Occipital lobe (tissue), 3 donors: ENCODE measurements at places on chromosomes 16 and 17.

GRCh38 chr17:69818467-69818866 lies 256.6 kb upstream of the KCNJ16 start:
- no peak for DNase-seq

DNA sequence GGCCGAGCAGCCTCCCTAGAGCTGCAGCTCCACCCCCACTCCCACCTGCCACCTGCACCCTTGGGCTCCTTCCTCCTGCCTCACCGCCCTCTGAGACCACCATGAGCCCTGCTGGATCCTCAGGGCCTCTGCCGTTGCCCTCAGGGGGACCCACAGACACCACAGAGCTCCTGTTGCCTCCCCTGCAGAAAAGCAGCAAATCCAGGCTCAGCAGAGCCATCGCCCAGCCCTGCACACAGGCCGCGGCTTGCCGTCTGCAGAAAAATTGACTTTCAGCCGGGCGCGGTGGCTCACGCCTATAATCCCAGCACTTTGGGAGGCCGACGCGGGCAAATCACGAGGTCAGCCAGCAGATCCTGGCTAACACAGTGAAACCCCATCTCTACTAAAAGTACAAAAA lies 7.0 kb upstream of the PPP1R27 start:
- DNase-seq, result no peak

DNA sequence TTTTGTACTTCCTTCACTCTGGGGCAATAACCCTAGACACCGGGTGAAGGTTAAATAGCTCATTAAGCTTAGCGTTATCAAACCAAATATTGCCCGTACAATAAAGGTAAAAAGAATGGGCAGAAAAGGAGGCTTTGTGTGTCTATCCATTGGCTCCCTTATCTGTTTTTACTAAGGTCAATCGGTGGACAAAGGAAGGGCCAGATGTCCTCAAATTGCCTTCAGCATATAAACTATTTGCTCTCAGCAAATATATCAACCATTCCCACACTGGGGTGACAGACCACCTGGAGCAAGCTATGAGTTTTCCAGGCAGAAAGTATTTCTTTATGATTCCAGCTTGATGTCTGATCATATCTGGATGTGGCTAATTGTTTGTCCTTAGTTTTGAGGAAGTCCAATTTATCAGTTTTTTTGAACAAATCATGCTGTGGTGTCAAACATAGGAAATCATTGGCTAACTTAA lies 25.3 kb upstream of the WIPI1 start:
- DNase-seq, result no peak

- no peak for DNase-seq
Observed at GRCh38 chr17:82415786-82416185, 2.4 kb upstream of the HEXD start.

- DNase-seq, result no peak
Observed at GRCh38 chr17:76467366-76467765, at the start of gene AANAT. TSS of gene AANAT (plus strand) at chr17:76467603. CDS start at chr17:76468747, 1,144 bp downstream.
